ENCODE measurements at places on chromosomes 5 and 9.

GRCh38 chr9:76044266-76044819 is 153.9 kb downstream of the PCSK5 start:
- no peak for DNase-seq

DNA sequence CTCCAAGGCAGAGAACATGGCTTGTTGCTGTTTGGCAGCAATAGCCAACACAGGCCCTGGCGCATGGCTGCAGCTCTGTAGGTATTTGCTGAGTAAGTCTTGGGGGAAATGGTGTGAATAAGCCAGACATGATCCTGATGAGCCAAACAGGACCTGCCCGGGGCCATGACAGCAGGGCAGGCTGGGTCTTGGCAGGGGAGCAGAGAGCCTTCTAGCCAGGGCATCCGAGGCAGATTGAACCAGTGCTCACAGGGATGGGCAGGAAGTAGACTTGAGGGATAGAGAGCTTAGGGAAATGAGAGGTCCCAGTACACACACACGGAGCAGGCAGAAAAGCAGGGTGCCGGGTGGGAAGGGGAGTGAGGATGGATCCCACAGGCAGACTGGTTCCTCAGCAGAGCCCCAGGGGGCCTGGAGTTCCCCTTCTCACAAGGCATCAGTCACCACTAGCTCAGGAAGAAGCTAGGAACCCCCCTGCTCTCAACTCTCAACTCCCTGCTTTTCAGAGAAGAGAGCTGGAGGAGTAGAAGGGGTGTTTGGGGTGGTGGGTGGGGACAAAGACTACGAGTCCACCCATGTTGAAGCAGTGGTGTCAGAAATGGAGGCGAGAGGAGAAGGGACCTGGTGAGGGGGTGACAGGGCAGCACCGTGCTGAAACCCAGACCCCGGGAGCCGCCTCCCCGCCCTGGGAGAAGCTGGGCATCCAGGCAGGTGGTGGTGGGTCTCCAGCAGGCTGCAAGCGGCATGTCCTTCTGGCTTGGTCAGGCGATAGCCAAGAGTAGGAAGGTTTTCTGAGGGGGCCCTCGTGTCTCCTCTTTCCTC is 111.1 kb downstream of the RGS3 start:
- DNase-seq, result no peak

DNA sequence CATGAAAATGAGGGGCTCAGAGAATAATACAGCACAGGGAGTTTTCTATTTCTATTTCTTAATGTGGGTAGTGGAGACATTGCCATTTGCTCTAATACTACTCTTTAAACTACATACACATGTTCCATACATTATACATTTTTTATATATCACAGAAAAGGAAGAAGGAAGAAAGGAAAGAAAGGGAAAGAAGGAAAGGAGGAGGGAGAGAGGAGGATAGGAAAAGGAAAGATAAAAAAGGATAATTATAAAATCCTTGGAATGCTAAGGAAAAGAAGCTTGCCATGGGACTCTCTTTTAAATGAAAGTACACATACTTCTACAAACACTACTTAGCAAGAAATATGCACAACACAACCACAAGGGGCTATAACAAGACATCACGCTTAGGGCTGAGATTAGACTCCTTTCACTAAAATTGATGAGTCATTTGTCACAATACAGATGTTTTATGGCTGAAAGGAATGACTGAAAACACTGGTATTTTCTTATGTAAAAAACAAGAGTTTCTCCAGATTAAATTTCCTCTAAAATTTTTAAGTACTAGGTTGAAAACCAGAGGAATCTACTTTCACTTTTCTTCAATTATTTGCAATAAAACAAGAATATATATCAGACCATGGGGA is 219.8 kb downstream of the ARL15 start:
- DNase-seq, result no peak

GRCh38 chr9:28502189-28502588 is 928.9 kb upstream of the C9orf72 start:
- DNase-seq, result no peak

- peak; percentile 83 for DNase-seq
These were observed 46.4 kb upstream of the STK32A start for GRCh38 chr5:147188200-147189108.

DNA sequence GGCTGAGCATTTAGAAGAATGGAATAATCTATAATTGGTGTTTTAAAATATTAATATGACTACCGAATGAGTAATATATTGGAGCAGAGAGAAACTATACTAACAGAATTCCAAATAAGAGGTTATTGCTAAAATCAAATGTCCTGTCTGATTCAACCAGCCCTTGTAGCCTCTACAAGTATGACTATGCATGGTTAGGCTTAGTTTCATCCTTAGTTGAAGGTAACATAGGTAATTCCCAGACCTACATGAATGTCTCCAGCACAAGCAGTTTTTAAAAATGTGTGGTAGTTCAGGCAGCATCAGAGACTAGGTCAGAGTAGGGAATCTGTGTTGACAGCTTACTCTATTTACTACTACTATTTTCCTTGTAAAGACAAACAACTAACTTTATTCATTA is 51.7 kb upstream of the SLC27A6 start:
- no peak for DNase-seq

GRCh38 chr9:91560301-91560700 is 136.7 kb upstream of the NFIL3 start:
- DNase-seq, result no peak

DNA sequence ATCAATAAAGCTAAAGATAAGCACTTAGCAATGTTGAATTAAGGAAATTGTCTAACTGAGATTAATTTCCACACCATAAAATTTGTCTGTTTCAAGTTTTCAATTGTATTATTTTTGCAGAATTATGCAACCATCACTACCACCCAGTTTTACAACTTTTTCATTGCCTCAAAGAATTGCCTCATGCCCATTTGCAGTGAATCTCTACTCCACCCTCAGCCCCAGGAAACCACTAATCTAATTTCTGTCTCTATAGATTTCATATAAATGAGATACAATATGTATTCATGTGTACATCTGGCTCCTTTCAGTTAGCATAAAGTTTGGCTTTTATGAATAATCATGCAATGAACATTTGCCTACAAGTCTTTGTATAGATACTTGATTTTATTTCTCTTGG is 72.9 kb downstream of the PTCD2 start:
- no peak for DNase-seq
